Bronchial epithelial cell (primary cell): ENCODE measurements at places on chromosomes 6 and 20.

DNA sequence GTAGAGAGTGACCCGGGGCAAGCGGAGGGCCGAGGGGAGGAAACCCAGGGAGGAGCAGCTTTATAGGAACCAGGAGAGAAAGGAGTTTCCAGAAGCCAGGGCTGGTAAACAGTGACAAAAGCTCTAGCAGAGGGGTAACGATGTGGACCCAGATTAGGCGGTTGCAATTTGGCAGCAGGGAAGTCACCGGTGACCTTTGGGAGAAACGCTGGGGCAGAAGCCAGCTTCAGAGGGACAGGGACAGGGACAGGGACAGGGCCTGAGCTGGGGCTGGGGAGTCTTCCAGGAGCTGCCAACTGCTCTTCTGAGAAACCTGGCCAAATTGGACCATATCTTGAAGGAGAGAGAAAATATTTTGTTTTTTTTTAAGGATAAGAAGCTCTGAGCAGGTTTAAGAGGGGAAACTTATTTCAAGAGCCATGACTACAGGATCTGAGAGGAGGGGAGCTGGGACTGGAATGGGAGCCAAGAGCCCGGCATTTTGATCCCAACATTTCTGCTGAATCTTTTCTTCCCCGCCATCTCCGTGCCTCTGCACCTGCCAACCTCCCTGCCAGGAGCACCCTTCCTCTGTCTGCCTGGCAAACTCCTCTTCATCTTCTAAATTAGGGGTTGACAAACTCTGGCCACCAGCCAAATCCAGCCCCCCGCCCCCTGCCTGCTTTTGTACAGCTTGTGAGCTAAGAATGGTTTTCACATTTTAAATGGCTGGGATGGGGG lies 22.6 kb upstream of the PREX1 start:
- DNase-seq, result no peak

DNA sequence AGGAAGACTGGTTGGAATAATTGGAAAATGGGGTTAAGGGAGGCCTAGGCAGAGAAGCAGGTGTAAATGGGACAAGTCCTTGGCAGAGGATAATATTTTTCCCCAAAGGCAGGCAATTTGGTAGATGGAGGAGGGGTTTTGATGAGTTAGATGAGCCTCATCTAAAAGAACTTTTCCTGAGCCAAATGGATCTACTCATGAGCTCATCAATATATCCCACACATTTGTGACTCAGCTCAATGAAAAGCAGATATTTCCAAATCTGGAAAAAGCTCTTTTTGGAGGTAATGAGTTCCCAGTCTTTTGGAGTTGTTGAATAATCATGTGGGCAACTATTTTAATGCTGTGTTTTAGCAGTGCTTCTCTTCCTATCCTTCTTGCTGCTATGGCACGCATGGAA lies 685.5 kb upstream of the CITED2 start:
- DNase-seq, result no peak

DNA sequence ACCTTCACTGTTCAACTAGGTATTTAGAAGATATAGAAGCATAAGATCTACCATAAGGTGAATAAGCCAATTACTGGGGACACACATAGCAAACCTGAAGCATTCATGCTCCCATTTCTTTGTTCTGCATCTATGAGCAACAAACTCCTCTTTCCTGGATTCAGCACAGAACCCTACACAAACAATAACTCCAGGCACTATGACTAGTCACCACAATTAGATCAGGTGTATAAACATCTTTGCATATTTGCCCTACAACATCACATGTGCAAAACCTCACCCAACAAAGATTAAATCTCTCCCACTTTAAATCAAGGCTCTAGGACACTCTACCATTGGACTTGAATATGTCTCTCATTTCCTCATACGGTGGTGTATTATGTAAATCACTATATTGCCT lies 652.3 kb downstream of the EPHA7 start:
- DNase-seq, result peak; percentile 68

GRCh38 chr6:4856785-4857184 lies 80.6 kb downstream of the CDYL start:
- no peak for DNase-seq
